ENCODE measurements at places on chromosomes 16 and 17.

DNA sequence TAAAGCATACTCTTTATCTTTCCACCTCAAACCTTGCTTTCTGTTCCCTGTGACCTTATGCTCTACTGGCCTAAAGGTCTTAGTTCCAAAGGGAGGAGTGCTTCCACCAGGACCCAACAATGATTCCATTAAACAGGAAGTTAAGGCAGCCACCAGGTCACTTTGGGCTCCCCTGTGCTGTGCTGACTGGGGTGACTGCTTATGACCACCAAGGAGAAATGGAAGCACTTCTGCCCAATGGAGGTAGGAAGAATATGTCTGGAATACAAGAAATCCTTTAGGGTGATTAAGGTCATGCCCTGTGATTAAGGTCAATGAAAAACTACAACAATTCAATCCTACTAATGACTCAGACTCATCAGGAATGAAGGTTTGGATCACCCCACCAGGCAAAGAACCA is 233.8 kb upstream of the CDH11 start:
- DNase-seq, result no peak

DNA sequence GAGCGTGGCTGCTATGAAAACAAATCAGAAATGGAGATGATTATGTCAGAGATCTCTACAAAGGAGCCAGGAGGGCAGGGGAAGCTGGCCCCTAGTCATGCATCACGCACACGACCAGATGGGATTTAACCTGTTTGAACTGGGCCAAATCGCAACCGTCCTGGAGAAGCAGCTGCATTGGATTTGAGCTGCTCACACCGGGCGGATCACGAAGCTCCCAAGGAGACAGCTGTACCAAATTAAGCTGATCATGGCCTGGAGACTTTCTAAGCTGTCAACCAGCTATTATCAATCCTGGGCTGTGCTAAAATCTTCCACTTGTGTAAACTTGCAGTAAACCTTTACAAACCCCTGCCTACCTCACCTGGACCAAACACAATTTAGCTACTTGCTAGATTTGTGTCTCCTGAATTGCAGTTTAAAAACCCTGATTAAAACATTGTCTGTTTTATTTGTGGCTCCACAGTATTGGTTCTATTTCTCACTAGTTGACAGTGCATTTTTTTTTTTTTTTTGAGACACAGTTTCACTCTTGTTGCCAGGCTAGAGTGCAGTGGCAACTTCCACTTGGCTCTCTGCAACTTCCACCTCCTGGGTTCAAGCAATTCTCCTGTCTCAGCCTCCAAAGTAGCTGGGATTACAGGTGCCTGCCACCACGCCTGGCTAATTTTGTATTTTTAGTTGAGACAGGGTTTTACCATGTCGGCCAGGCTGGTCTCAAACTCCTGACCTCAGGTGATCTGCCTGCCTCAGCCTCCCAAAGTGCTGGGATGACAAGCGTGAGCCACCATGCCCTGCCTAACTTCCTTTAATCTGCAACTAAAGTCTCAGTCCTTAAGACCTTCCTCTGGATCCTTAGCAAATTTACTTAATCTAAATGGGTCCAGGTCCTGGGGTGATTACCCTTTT is 98.3 kb upstream of the GRIN2A start:
- no peak for DNase-seq

DNA sequence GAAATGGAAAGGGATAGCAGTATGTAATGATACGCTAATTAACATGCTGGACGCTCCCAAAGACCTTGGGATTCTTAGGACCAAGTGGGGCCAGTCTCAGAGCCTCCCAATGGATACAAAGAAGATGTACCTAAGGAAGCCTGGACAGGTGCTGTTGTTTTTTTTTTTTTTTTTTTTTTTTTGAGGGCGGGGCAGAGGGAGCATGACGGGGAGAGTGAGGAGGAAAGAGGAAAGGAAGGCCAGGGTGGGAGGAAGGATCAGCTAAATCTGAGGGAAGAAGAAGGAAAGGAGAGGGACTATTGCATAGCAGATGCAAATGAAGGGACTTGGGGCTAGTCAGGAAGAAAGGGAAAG is 2.5 kb downstream of the VAMP2 start:
- DNase-seq, result no peak

DNA sequence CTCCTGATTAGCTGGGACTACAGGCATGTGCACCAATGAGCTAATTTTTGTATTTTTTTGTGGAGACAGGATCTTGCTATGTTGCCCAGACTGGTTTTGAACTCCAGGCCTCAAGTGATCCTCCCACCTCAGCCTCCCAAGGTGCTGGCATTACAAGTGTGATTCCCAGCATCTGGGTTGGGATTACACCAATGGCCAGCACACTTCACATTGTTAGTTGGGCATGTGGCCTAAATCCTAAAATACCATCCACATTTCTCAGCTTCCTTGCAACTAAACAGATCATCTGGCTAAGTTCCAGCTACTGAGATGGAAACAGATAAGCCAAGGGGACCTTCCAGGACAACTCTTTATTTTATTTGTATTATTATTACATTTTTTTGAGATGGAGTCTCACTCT is 9.9 kb downstream of the RABEP2 start:
- DNase-seq, result no peak

- no peak for DNase-seq
Observed at GRCh38 chr16:3484318-3485096, 10.8 kb downstream of the C16orf90 start.

- DNase-seq, result peak; percentile 68
Observed at GRCh38 chr16:70428178-70428998, 10.5 kb downstream of the ST3GAL2 start.

GRCh38 chr16:11196286-11196828 is 59.6 kb downstream of the SOCS1 start:
- no peak for DNase-seq

DNA sequence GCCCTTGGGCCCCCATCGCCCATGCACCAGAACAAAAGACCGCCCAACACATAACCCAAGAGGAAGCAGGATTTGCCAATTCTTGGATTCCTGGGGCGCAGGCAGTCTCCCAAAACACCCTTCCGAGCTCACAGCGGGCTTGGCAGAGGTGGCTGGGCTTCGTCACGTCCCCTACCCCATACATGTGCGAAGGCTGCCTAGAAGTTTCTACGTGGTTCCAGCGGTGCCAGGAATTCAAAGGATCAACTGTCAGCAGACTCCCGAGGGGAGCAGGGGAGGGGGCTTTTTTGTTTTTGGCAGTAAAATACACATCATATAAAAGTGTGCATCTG is 80.8 kb upstream of the PLCG2 start:
- no peak for DNase-seq

- no peak for DNase-seq
Observed at GRCh38 chr16:30581457-30581856, 4.0 kb downstream of the ZNF785 start.

DNA sequence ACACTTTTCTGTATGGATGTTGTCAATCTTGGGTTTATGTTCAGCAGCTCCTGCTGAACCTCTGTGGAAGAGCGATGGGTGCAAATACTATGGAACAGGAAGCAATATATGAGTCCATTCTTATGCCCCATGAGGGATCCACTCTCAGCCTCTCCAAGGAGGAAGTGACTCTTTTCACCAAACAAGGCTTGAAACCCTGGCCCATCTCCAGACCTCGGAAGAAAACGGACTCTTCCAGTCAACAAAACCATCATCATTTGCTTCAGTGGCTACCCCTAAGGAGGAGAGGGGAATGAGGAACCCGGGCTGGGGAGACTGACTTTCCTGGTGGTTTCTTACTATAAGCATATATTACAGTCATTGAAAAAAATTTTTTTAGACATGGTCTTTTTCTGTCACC is 206.2 kb downstream of the AXIN2 start:
- no peak for DNase-seq

- no peak for DNase-seq
Observed at GRCh38 chr16:2852731-2853507, 5.1 kb downstream of the PRSS22 start.

- DNase-seq, result no peak
Observed at GRCh38 chr17:41082626-41083025, 1.3 kb upstream of the KRTAP4-7 start.

- no peak for DNase-seq
Observed at GRCh38 chr17:17365476-17366110, 62.4 kb downstream of the NT5M start.

- no peak for DNase-seq
Observed at GRCh38 chr17:47012457-47012856, 33.4 kb upstream of the RPRML start.

- no peak for DNase-seq
Observed at GRCh38 chr16:28167221-28167620, 44.5 kb downstream of the XPO6 start.

DNA sequence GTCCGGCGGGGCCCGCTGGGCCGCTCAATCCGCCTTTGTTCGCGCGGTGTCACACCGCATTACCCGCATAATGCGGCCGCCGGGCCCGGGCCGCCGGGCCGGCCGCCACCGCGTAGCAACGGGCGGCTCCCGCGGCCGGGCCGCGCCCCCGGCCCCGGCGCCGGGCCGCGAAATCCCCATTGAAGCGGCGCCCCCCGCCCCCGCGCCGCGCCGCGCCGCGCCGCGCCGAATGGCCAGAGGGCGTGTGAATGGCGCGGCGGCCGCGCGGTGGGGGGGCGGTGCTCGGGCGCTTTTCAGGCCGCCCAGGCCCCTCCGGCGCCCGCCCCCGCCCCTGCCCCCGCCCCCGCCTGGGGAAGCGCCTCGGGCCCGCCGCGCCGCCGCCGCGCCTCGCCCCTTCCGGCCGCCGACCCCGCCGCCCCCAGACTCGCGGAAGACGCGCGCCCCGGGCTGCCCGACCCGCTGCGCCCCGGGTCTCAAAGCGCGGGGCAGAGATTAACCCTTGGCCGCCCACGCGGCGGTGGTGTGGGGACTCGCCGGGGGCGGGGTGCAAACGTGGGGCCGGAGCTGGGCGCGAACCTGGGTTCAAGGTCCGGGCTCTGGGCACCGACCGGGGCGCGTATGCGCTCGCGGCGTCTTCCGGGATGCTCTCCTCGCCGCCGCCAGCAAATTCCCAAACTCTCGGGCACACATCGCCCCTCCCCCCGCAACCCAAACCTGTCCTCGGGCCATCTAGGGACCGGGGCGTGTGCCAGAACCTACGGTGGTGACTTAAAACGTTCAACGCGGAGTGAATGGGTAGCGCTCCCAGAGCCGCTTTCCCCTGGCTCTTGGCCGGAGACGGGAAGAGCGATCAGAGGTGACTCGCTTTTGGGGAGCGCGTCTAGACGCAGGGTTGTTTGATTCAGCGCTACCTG is 46.7 kb downstream of the WNT3 start:
- no peak for DNase-seq

- no peak for DNase-seq
Observed at GRCh38 chr17:46199379-46199778, 6.2 kb upstream of the KANSL1 start.

- DNase-seq, result no peak
Observed at GRCh38 chr17:74270333-74270732, 3.7 kb upstream of the DNAI2 start.

DNA sequence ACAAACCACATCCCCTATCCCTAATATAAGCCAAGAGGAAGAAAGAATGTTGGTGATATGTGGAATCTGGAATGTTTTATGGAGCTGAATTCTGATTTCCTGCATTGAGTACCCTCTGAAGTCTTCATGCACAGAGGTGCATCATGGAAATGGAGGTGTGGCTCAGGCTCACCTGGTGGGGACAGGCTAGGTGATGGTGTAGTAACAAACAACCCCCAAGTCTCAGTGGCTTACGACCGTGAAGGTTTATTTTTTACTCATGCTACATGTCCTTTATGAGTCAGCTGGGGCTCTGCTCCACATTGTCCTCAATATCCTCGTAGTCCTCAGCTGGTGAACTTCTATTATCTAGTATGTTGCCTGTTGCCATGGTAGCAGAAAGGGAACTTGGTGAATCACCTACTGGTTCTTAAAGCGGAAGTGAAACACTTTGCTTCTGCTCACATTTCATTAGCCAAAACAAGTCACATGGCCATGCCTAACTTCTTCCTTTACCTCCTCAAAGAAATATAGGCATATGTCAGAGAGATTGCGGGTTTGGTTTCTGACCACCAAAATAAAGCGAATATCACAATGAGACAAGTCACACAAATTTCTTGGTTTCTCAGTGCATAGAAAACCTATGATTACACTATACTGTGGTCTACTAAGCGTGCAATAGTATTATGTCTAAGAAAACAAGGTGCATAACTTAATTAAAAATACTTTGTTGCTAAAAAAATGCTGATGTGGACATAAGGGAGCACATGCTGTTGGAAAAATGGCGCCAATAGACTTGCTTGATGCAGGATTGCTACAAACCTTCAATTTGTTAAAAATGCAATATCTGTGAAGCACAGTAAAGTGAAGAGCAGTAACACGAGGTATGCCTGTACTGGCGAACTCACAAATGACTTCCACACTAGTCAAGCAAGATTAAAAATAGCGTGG is at the start of gene PMFBP1:
Gene PMFBP1 (minus strand): TSS at position 51 of the 930 bp plus-strand sequence. CDS start 947 bp downstream, outside the sequence.
- no peak for DNase-seq
